ENCODE measurements at places on chromosomes 6 and 20. TPM values are rescaled to one million over a fixed set of nuclear protein-coding genes. Genes with fewer than 3 reads are reported as not detected.

OR2H2 gene
- not detected for total RNA-seq

OPRL1 gene
- 0.36 TPM for total RNA-seq

ANKRD60 gene
- not detected for total RNA-seq

SAMD5 gene
- 2.2 TPM for total RNA-seq

SPATS1 gene
- total RNA-seq: not detected

SASH1 gene
- total RNA-seq: 16.5 TPM

ZNF334 gene
- total RNA-seq: 1.4 TPM

TBX18 gene
- total RNA-seq: 1.3 TPM

RIN2 gene
- 72.2 TPM for total RNA-seq

TRIM40 gene
- total RNA-seq: not detected

SIRPB1 gene
- total RNA-seq: 0.56 TPM

DPPA5 gene
- total RNA-seq: not detected

PGC gene
- total RNA-seq: not detected

SPAG4 gene
- 1.9 TPM for total RNA-seq

ZFP57 gene
- not detected for total RNA-seq

BMP7 gene
- total RNA-seq: not detected

RFX6 gene
- total RNA-seq: not detected

PMEPA1 gene
- total RNA-seq: 1.4 TPM

CNKSR3 gene
- total RNA-seq: 15.8 TPM

COL12A1 gene
- 502 TPM for total RNA-seq

ARMC2 gene
- total RNA-seq: 0.72 TPM

KCNK17 gene
- total RNA-seq: not detected

ERVFRD-1 gene
- total RNA-seq: not detected

ZNF318 gene
- 5.6 TPM for total RNA-seq

LY6G5C gene
- total RNA-seq: 0.18 TPM

B3GAT2 gene
- not detected for total RNA-seq

TSPO2 gene
- total RNA-seq: not detected

MEI4 gene
- not detected for total RNA-seq

ACTL10 gene
- total RNA-seq: 0.18 TPM

LY6G6C gene
- total RNA-seq: not detected

TPBG gene
- total RNA-seq: 20.0 TPM

FHL5 gene
- total RNA-seq: not detected

CLDN20 gene
- not detected for total RNA-seq

LPA gene
- not detected for total RNA-seq

SRMS gene
- total RNA-seq: not detected

F13A1 gene
- not detected for total RNA-seq

SLC17A3 gene
- total RNA-seq: not detected

FAM83C gene
- not detected for total RNA-seq

BHLHE23 gene
- total RNA-seq: not detected

ZNF217 gene
- 25.8 TPM for total RNA-seq

MGME1 gene
- total RNA-seq: 8.1 TPM

BPI gene
- total RNA-seq: not detected

PHF20 gene
- total RNA-seq: 30.3 TPM

SULF2 gene
- total RNA-seq: 0.28 TPM

LPIN3 gene
- total RNA-seq: 1.7 TPM

PHACTR3 gene
- not detected for total RNA-seq

CTCFL gene
- not detected for total RNA-seq

CCM2L gene
- total RNA-seq: not detected

FOXA2 gene
- total RNA-seq: not detected

NHSL1 gene
- total RNA-seq: 7.2 TPM

TSHZ2 gene
- not detected for total RNA-seq

HLA-DOB gene
- total RNA-seq: 0.36 TPM

ZNF341 gene
- total RNA-seq: 1.1 TPM

FERMT1 gene
- total RNA-seq: 1.7 TPM

SLC17A1 gene
- total RNA-seq: not detected

STAU1 gene
- 43.9 TPM for total RNA-seq

Data from IMR-90 (cell line).